Stimulated activated CD4-positive, alpha-beta T cell treated with anti-CD3 and anti-CD28 coated beads, Interleukin-15, amount 100 ng/mL, for 24 hours (primary cell): ENCODE measurements at places on chromosomes 16 and 17.

DNA sequence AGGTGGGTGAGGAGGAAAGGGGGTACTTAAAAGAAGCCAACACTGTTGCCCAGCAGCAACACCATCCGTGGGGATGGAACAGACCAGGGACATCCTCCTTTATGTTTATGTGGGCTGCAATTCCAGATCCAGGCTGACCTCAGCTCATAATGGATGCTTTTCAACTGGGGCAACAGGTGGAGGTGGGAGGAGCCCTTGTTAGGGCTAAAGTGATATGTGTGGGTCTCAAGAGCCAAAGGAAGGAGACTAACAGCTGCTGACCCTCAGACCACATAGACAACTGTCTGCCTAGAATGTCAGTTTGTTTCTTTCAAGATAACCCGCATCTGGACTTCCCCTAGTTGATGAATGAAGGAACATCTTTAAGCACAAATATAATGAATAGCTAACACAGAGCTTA lies 2.0 kb upstream of the INPP5K start:
- no peak for DNase-seq

DNA sequence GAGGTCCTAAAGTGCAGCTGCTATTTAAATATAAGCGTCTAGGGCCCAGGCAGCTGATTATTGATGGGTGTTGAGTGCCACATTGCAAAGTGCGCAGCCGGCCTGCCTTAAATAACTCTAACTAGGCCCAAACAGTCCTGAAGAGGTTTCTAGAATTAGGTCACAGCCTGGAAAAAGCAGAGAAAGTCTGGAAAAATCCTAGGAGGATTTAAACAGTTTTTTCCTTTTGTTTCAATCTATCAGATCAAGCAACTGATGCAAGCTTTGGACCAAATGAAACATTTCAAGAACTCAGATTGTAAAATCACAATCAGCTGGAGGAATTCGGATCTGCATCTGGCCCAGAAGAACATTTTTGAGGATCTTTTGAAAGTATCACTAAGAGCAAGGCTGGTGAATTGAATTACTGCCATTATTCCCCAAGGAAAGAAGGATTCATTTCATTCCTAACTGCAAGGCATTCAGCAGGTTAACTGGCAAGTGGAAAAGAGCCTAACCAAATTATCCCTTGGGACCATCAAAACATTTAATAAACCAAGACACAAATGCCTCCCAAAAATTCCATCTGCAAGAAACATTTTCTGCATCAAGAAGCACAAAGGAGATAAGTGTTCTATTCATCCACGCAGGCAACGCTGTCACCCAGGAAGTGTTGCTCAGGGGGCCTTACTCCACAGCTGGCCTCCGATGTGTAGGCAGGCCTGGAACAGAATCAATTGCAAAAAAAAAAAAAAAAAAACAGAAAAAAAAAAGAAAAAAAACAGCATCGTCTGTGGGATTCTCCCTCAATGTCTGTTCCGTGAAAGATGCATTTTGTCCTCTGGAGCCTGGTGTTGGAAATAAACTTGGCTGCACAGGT lies 46.1 kb downstream of the IRX3 start:
- DNase-seq: no peak

- DNase-seq: no peak
Measured at GRCh38 chr17:65896889-65897288, 295.0 kb downstream of the CEP112 start.

- DNase-seq: no peak
Measured at GRCh38 chr17:67435786-67436185, 58.7 kb downstream of the PITPNC1 start.

GRCh38 chr17:13925579-13925978 lies 143.7 kb upstream of the COX10 start:
- DNase-seq: no peak

DNA sequence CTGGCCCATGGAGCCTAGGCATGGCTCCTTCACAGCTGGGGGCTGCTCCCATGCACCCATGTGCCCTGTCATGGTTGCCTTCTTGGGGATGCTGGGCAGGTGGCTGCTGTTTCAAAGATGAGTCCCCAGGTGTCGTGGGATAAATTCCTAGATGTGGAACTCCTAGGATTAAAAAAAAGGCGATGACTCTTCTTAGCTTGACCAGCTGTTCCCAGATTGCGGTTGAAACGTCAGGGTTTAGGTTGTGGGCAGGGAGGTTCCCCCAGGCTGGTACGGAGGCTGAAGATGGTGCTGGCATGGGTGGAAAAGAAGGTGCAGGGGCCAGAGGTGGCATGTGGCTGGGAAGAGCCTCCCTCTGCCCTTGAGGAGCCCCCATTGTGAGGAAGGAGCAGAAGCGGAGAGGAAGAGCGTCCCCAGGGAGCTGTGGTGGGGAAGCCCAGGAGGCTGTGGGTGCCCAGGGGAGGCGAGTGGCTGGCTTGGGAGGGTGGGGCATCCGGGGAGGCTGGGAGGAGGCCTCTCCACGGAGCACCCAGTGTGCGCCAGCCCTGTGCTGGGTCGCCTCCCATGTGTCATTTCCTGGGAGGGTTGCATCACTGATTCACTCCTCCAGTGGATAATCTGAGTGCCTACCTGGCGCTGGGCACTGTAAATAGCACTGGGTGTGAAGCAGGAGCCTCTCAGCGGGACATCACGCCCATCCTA lies 7.5 kb upstream of the KCNJ12 start:
- no peak for DNase-seq

DNA sequence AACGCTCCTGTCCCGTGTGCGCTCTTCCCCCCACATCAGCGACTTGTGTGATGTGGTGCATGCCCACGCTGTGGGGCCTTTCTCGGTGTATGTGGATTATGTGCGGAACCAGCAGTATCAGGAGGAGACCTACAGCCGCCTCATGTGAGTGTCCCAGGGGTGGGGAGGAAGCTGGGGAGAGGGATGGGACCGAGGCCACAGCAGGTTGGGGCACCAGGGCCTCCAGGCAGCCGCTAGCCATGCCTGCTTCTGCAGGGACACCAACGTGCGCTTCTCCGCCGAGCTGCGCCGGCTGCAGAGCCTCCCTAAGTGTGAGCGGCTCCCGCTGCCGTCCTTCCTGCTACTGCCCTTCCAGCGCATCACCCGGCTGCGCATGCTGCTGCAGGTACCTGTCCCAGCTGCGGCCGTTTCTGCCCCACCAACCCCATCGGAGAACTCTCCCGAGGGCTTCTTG lies 5.8 kb downstream of the ARHGEF15 start:
- no peak for DNase-seq

- no peak for DNase-seq
Measured at GRCh38 chr17:77888242-77889134, 70.0 kb upstream of the TNRC6C start.

DNA sequence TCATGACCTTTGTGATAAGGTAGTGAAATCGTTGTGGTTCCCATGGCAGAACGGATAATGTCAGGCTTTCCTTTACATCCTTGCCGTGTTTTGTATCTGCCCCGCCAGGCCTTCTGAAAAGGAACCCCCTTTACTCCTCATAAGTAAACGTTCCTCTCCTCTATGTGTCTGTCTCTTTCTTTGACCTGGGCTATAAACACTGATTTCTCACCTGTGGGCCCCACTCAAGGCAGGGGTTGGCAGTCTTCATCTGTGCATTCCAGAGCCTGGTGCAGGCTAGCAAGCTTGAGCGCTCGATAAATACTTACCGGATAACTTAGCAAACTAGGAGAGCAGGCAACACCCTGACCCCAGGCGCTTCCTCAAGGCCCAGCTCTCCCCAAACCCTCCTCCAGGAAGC lies 7.3 kb upstream of the HAP1 start:
- no peak for DNase-seq

DNA sequence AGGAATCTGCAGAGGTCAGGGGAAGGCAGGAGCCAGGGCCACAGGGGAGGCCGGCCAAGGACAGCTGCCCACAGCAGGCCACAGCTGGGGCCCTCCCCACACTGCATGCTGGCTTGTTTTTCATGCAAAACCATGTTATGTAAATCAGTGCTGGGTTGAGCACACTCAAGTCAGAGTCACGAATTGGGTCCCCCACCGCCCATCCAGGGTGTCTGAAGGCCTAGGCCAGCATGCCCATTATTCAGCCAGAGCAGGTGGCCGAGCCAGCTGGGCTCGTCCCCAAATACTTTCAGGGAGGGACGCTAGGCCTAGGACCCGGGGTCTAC lies 51.2 kb upstream of the TOB1 start:
- no peak for DNase-seq

- no peak for DNase-seq
Measured at GRCh38 chr16:71963125-71963875, 36.9 kb downstream of the PKD1L3 start.

DNA sequence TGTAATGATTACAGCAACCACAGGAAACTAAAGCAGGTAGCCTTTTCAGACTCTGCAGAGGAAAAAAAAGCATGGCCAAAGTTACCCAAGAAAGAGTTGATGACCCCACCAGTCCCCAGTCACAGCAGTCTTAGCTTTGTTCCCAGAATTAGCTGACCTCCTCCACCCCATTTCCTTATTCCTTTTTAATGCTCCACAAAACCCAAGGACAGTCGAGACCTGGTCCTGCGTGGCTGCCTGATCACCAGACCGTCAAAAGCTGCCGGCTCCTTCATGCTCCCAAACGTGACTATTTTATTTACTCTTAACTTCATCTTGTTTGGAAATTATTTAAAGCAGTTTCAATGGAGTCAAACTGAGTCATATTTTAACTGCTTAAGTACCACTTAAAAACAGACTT lies 28.7 kb upstream of the MED9 start:
- DNase-seq: no peak

DNA sequence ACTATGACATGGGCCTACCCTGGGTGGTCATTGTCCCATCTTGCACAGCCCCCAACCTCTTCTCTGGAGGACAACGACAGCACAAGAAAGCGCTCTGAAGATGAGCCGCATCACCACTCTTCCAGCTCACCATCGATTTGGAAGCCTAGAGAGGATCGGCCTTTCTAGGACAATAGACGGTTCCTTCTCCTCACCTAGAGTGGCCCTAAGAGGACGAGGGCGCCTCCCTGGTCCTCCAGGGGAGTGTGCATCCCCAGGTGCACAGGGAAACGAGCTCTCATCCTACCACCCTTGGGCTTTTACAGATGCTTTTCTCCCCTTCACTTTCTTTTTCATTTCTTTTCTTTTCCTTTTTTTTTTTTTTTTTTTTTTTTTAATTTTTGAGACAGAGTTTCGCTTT lies 20.3 kb upstream of the SLC52A1 start:
- DNase-seq: no peak

GRCh38 chr17:48814504-48814903 lies 2.5 kb downstream of the TTLL6 start:
- peak; percentile 67 for DNase-seq

GRCh38 chr17:3763777-3764170 lies 37.2 kb downstream of the ITGAE start:
- no peak for DNase-seq

GRCh38 chr17:59493867-59494266 lies 71.5 kb upstream of the DHX40 start:
- DNase-seq: no peak

DNA sequence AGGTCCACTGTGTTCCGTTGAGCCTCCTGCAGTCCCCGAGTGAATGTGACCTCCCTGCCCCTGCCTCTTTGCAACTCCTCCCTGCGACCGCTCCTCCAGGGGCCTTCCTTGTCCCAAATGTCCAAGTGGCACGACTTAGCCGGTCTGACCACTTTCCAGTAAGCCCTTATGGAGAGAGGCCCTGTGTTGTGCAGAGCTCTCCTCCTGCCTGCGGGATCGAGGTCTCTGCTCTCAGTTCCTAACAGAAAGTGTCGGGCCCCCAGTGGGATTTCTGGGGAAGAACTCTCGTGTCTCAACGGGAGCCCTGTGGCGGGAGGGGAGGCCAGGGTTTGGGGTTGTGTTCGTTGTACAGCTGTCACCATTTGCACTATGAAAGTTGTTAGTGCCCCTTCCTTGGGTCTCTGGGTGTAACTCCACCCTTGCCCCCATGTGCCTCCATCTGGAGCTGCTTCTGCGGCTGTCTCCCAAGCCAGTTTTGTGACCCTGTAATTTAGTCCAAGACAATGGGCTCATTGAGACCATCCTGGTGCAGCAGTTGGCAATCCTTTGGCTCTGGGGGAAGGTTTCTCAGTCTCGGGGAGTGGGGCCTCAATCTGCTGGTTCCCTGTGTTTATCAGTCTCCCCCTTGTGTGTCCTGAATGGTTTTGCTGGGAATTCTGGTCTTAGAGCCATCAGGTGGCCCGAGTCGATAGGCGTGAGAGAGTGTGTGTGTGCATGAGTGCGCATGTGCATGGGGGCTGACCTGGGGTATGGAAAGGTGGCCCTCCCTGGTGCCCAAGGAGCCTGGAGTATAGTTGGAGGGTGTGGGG lies 234.5 kb downstream of the SEC14L1 start:
- peak; percentile 42 for DNase-seq

GRCh38 chr16:895371-895770 lies 75.4 kb downstream of the LMF1 start:
- no peak for DNase-seq

DNA sequence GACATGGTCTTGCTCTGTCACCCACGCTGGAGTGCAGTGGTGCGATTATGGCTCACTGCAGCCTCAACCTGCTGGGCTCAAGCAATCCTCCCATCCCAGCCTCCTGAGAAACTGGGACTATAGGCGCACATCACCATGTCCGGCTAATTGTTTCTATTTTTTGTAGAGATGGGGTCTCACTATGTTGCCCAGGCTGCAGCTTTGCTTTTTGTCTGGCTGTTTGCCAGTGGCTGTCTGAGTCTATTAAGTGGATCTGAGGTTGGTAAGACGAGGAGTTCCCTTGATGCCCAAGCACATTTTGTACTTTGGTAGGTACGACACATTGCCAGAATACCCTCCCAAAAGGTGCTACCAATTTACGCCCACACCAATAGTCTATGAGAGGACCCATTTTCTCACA lies 5.1 kb downstream of the TBX21 start:
- no peak for DNase-seq

DNA sequence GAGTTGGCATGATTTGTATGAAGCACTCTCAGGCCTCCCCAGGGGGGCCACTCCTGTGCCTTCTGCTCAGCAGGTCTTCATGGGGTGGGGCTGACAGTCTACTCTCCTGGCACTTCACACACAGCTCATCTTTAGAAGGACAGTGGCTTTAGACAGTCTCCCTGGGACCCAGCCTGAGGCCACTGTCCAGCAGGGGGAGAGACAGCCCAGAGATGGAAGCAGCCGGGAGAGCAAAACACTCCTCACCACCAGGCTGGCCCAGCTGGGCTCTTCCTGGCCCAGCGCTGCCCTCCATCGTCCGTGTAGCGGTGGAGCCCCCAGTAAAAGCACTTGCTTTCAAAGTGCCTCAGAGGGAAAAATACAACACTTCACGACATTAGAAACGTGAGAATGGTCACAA lies 62.0 kb upstream of the CRHR1 start:
- DNase-seq: no peak

DNA sequence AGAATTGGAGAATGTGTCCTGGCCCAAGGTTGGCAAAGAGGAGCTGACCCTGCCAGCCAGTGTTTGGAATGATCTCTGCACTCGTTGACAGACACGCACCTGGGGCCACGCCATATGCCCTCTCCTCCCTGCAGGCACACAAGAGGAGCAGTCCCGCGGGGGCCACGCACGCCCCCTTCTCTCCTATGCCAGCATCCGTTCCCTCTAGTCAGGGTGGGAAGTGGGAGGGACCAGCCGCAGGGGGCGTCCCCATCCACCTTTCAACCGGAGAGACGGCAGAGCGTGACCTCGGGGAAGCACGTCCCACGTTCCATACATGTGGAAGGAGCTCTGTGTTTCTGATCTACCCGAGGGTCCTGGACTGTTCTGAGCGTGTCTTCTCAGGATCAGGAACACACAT lies 86.9 kb upstream of the ZNF750 start:
- DNase-seq: no peak
